ENCODE measurements at places on chromosomes 12 and 14.
A peak's percentile ranks its signal among the peaks of the same experiment; 100 is the strongest.

GRCh38 chr14:91383439-91383838 is 34.2 kb downstream of the CCDC88C start:
- no peak for DNase-seq

- no peak for DNase-seq
Measured at GRCh38 chr12:46518729-46519128, 146.2 kb upstream of the SLC38A2 start.

GRCh38 chr12:78177298-78177697 is 346.6 kb downstream of the NAV3 start:
- no peak for DNase-seq

DNA sequence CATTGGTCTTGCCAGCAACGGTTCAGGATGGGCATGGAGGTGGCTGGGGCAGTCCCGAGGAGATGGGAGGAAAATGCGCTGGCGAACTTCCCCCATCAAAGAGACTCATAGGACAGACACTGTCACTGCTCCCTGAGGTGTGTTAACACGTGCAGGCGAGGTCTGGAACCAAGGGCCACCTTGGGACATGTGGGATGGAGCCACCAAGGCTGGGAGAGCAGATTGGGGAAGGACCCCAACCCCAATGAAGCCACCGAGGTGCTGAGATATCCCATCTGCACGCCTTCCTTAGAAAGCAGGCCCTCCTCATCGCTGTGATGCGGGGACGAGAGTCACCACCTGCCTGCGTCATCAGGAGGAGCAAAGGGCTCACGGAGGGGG is 16.9 kb upstream of the BEGAIN start:
- no peak for DNase-seq

- no peak for DNase-seq
Measured at GRCh38 chr12:52082669-52082987, 3.1 kb downstream of the SMIM41 start.

GRCh38 chr14:93946541-93947090 is 19.5 kb downstream of the FAM181A start:
- no peak for DNase-seq

DNA sequence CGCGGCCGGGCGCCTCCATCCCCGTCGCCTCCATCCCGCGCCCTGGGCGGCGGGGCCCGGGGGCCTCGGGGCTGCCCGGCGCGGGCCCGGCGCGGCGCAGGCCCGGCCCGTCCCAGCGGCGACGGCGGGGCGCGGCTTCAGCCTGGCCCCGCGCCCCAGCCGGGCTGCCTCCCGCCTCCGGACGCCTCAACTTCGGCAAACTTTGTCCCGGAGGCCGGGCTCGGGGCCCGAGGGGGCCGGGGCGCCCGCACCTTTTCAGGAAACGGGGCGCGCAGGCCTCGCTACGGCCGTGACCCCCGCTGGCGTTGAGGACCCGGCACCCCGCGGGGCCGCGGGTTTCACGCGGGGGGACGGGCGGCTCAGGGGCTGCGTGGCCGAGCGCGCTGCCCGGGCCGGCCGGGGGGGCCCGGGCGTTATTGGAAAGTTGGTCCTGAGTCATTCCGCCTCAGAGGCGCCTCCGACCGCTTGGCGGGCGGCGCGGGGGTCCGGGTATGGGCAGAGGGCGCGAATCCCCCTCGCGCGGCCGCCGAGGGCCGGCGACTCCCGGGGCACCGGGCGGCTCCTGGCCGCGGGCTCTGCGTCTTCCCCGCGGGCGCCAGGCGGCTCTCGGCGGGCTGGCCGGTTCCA is 575 bp downstream of the TRAF3 start:
- DNase-seq, result no peak

GRCh38 chr14:77045238-77046162 is 17.0 kb upstream of the IRF2BPL start:
- DNase-seq, result no peak

GRCh38 chr14:23379366-23380196 is 2.7 kb downstream of the CMTM5 start:
- DNase-seq, result peak; percentile 56

DNA sequence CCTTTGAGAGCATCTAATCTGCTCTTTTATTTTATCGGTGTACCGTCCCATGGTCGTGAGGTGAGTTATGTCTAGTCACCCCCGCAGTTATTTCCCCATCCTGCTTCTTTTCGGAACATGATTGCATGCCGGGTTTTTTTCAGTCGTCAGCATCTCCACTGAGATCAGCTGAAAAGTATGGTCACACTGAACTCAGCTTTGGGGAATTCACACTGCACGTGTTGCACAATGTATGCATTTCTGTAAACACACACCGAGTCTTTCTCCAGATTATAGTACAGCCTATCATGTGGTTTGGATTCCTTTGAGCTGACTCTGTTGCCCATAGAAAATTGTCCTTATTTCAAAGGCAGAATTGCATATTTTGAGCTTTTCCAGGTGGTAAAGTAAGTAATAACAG is 24.6 kb downstream of the PLXNC1 start:
- no peak for DNase-seq

- DNase-seq, result no peak
Measured at GRCh38 chr14:29740491-29740890, 187.2 kb downstream of the PRKD1 start.

- DNase-seq, result no peak
Measured at GRCh38 chr14:37202265-37202664, 4.5 kb downstream of the MIPOL1 start.

DNA sequence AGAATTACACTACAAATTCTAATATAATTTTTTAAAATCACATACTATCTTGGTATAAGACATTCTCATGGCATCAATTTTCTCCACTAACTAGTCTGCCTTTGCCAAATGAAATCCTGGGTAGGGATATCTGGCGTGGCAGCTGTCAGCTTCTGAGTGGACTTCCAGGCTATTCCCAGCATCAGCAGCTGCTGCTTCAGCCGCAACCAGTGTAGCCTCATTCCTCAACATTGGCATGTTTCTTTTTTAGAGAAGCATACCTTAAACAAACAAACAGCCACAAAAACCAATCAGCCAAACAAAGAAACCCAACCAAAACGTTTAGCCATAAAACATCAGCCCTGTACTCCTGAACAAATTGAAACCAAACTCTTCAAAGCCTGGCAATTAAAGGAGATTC is 235.8 kb downstream of the SSPN start:
- DNase-seq, result no peak

- no peak for DNase-seq
Measured at GRCh38 chr14:65954942-65955341, 531.2 kb upstream of the CCDC196 start.

Data from stimulated activated CD4-positive, alpha-beta T cell treated with anti-CD3 and anti-CD28 coated beads, Interleukin-12 subunit alpha, Interleukin-12 subunit beta, amount 100 ng/mL, for 48 hours (primary cell).